Stimulated activated CD4-positive, alpha-beta T cell treated with anti-CD3 and anti-CD28 coated beads, Interleukin-15, amount 100 ng/mL, for 1 hour (primary cell): ENCODE measurements at places on chromosomes 2 and 18.

- DNase-seq = no peak
These were observed 67.6 kb downstream of the AAK1 start for GRCh38 chr2:69575926-69576325.

- DNase-seq = no peak
These were observed 172.1 kb downstream of the SETBP1 start for GRCh38 chr18:44852818-44853217.

DNA sequence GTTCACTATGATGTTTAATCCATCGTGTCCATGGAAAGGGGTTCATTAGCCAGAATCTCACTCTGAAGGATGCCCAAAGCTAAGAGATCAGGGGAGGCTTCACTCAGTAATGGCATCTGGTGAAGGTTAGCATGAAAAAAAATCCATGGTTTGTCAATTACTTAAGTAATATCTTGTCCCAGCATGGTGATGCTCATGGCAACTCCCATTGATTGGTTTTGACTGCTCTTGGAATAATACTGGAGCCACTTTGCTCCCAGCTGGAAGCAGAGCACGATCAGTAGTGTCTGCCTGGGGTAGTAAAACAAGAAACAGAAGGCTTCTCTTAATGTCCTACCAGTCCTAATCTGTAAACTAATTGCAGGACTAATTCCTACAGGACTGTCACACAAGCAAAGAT lies 799.4 kb downstream of the CNTNAP5 start:
- DNase-seq = no peak

DNA sequence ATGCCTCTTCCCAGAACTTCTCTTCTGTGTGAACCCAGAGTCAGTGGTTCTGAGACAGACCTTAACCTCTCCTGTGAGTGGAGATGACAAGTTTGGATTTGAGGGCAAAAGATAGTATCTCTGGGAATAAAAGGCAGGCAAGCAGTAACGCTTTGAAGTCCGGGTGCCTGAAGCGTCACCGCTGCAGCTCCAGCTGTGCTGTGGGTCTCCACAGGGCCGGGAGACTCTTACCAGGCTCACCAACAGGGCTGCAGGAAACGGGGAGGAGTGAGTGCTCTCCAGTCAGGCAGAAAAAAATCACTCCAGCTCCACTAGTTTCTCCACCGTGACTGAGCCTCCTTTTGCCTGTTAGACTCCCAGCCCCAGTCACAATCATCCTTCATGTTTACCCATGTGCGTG lies 79.7 kb upstream of the MAP4K4 start:
- no peak for DNase-seq

DNA sequence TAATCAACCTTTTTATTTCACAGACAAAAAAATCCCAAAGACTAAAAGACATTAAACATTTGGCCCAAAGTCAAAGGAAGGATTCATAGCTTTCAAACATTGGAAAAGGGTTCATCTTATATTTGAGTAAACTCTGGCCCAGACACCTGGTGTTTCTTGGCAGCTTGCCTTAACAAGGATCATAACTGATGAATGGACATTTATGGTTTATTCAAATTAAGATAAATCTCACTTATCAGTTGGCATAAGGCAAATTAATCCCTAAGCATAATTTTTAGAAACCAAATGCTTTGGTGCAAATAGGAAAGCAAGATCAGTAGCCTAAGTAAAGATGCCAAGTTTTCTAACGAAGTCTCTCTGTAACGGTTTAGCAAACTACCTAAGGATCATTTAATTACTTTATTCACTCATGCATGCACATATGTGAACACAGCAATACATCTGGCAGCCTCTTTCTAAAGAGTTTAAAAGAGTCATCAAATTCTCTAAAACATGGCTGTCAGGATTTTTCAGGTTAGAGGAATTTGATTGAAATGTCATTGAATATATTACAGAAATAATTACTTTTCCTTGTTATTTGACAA lies 323.4 kb upstream of the RBMS1 start:
- no peak for DNase-seq

GRCh38 chr18:77220726-77221125 lies 28.9 kb upstream of the GALR1 start:
- DNase-seq = no peak

DNA sequence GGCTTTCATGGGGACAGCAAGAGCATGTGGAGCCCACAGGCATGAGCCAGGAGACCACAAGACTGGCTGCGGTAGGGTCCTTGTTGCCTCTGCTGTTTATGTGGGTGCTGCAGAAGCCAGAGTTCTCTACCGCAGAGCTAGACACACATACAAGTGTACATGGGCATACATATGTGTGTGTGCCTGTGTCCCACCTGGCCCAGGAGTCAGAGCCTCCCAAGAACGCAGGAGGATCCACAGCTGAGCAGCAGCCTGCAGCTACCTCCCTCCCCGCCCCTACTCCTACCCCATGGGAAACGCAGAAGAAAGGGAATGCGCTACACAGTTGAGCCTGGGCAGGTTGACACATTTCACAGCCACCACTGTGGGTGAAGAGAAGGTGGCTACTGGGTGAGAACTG lies 438.1 kb upstream of the SMIM21 start:
- DNase-seq = no peak

- DNase-seq = no peak
These were observed 78.8 kb upstream of the FAM136A start for GRCh38 chr2:70380621-70381020.

DNA sequence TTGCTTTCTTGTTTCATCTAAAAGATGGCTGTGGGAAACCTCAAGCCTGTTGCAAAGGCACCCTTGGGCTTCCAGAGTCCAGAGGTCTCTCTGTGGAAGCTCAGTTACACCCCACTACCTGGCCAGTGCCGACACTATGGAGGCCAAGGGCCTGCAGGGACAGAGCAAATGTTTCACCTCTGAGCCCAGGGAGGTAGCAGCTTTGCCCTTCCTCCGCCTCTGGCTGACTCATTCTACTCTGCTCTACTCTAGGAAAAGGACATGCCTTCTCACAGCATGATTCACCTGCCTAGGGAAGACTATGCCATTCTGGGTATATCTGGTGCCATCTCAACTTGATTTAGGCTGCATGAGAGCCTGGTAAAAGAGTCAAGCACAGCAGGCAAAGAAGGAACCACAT lies 12.2 kb downstream of the MYOM1 start:
- no peak for DNase-seq

DNA sequence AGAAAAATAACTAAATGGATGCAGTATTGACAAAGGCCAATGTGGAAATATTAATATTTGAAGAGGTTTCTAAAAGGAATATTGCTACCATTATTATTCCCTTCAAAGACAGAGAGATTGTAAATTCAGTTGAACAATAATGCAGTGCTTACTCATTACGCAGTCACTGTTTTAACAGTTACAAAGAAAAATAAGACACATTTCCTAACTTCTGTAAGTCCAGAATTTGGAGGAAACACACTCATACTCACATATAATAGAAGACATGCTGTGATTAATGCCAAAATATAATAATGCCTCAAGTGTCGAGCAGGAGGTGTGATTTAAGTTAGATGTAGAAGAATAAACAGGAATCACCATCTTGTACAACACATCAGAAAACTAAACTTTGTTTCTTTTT lies 389.2 kb downstream of the FBXO15 start:
- no peak for DNase-seq

DNA sequence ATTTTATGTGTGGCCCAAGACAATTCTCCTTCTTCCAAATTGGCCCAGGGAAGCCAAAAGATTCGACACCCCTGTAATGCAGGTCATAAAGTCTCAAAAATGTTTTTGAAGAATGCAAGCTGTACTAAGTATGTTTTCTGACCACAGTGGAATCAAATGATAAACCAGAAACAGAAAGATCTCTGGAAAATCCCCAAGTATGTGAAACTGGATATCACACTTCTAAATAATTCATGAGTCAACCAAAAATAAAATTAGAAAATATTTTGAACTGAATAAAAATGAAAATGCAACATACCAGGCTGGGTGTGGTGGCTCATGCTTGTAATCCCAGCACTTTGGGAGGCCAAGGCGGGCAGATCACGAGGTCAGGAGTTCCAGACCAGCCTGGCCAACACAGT lies 34.1 kb upstream of the UBE2F start:
- DNase-seq = no peak

DNA sequence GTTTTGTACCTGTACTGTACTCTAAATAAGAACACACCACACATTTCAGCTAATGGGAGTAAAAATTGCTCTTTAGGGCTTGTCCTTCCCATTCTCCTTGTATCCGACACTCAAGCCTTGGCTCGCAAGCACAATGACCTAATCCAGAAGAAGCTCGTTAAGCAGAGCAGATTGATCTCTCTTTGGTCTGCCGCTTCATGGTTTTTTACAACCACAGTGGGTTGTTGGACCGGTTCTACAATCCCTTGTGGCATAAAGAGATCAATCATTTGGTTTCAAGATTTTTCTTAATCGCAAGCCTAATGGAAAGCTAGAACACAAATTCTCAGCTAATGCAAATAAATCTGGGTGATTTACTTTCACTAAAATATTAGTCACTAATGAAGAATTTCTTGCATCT lies 662.1 kb downstream of the LRP1B start:
- no peak for DNase-seq

DNA sequence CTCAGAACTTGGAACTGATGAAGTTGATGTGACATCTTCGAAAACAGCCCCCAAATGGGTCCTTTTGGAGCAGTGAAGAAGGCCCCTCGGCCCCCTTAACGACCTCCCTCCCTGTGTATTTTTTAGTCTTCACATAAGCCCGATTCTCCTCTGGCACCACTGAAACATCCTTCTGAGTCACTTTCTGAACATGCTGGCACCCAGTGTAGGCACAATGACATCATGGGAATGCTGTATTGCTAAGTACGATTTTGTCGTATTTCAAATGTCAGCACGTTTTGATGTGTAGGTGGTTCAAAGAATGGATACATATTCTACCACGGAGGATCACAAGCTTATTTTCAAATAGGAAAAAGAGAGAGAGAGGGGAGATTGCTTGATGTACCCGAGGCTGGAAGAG lies 111.7 kb upstream of the RIOK3 start:
- DNase-seq = no peak

GRCh38 chr2:162267996-162268395 lies 24.8 kb upstream of the FAP start:
- DNase-seq = no peak

DNA sequence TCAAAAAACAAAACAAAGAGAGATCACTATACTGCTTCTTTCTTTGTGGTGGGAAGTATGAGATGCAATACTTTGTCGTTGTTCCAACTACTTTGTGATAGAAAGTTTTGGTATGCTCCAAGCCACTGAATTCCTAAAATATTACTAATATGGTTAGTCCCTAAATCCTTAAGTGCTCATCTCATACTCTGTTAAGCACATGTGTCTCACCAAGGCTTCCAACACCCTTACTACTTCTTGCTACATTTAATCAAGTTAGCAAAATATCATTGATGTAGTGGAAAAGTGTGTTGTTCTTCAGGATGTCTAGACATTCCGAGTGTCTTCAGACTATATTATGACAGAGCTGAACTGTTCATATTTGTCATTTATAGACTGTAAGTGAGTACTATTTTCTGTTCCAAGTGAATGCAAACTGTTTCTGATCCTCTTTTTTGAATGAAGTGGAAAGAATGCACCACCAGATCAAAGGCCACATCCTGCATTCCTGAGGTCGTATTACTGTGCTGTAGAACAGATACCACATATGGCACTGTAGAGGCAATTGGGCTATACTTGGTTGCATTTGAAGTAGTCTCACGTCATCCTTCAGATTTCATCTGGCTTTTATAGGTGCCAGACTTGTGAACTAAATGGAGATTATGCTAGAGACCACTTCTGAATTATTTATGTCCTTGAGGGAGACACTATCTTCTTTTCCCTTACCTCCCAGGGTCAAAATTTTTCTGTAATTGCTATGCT lies 298.4 kb upstream of the ZNF521 start:
- no peak for DNase-seq

- no peak for DNase-seq
These were observed 142.9 kb downstream of the SH3RF3 start for GRCh38 chr2:109271920-109272319.

GRCh38 chr2:23489471-23490322 lies 104.7 kb downstream of the KLHL29 start:
- no peak for DNase-seq

- DNase-seq = no peak
These were observed 49.9 kb upstream of the CXCR4 start for GRCh38 chr2:136167721-136168475.

- DNase-seq = no peak
These were observed 235.4 kb downstream of the CELF4 start for GRCh38 chr18:37330173-37330572.

DNA sequence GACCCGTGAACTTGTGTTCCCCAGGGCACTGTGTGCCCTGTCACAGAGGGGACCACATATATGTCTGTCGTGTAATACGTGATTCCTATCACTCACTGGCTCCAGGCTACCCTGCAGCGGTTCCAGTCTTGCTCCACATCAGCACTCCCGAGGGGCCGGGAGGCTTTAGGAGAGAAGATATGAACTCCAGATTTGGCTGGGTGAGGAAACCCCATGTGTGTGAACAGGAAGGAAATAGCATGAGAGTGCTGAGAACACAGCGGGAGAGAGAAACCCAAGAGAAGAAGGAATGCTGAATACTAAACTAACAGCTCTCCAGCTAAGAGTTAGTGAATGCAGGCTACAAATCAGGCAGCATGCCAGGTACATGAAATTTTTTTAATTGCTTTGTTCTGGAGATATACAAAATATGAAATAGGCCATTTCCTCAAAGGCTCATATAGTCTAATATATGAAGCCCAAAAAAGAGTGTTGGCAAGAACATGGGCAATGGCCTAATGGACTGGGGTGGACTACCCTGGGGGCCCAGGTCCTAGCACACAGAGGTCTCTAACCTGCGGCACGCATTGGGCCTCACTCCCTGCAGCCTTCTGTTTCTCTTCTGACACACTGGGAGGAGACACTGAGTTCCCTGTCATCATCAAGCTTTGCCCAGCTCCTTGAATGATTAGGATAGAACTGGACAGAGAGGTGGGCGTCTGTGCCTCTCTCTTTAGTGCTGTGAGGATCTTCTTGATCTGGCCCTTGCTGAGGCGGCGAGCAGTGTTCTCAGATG lies 372.8 kb upstream of the RAB6C start:
- no peak for DNase-seq

- DNase-seq = no peak
These were observed 7.7 kb upstream of the SERPINE2 start for GRCh38 chr2:224046752-224047151.

- no peak for DNase-seq
These were observed 29.6 kb upstream of the SLC30A6 start for GRCh38 chr2:32136097-32136496.

DNA sequence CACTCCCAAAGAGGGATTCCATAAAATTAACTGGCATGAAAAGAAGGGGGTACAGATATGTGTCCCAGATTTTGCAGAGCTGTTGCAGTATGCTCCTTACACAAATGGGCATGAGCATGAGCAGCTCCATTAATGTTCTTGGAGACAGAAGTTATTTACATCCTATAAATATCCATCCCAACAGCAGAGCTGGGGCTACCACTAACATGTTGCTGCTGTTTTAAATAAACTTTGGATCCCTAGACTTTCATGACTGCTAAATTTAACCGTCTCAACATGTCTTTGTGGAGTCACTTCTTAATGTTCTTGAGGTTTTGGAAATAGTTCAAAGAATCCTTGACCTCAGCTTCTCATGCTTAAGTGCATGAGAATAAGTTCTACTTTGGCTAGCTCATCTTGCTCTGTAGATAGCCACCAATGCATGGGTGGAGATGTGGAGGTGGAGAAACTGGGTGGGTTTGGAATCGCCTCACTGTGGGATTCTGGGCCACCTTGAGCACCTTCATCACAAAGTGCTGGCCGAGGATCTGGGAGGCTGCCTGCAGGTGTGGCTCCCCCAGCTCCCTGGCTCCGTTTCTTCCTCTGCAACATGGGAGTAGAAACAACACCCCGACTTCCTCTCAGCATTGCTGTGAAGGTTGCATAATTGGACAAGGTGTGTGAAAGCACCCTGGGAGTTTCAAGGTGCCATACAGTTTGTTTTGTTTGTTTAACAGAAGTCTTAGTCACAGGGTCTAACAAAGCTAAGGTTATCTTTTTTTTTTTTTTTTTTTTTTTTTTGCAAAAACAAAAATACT lies 307.2 kb downstream of the MYCN start:
- DNase-seq = no peak
